Kidney (tissue), 22 donors: ENCODE measurements at places on chromosomes 4 and X. TPM values are rescaled to one million over a fixed set of nuclear protein-coding genes. Genes with fewer than 3 reads are reported as not detected.

Gene ADH4
- 5.9 TPM for total RNA-seq

Gene CTSO
- 40.3 TPM for total RNA-seq

Gene HSPA4L
- 13.5 TPM for total RNA-seq

Gene DSPP
- not detected for total RNA-seq

Gene TRIML2
- total RNA-seq, result not detected

Gene SSX2B
- not detected for total RNA-seq

- no peaks in the 10 kb centered on the region for H3K27me3 ChIP-seq
- DNase-seq, result no peak
- H3K4me3 ChIP-seq, result no peak overlapping the region
These were observed 72.4 kb upstream of the TNIP3 start for GRCh38 chr4:121236353-121237068.

GRCh38 chrX:100681599-100681998, 37.6 kb downstream of the SRPX2 start:
- H3K4me1 ChIP-seq, result no peaks in the 10 kb centered on the region
- H3K27me3 ChIP-seq, result peaks cover 4% of the 10 kb centered on the region
- peaks cover 5% of the 10 kb centered on the region for H3K36me3 ChIP-seq
- DNase-seq, result no peak
- no peak overlapping the region for H3K4me3 ChIP-seq
